ENCODE measurements at places on chromosomes 6 and 20. TPM values are rescaled to one million over a fixed set of nuclear protein-coding genes. Genes with fewer than 3 reads are reported as not detected.

DNA sequence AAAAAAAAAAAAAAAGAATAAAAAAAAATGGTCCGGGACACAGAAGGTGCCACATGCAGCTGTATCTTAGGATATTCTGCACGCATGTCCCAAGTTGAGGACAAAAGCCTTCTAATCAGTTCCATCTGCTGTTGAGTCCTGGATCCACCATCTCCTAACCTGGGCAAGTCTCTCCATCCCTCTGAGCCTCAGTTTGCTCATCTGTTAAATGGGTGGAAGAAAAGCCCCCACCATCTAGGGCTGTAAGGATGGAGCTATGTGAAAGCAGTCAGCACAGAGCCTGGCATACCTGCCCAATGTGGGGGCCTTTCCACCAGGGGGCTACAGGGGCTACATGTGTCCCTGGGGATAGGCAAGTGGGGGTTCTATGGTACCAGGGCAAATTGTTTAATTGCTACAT lies 208.4 kb downstream of the ZMYND8 start:
- DNase-seq = no peak

GRCh38 chr20:20695250-20695816 lies 17.1 kb downstream of the RALGAPA2 start:
- no peak for DNase-seq

DNA sequence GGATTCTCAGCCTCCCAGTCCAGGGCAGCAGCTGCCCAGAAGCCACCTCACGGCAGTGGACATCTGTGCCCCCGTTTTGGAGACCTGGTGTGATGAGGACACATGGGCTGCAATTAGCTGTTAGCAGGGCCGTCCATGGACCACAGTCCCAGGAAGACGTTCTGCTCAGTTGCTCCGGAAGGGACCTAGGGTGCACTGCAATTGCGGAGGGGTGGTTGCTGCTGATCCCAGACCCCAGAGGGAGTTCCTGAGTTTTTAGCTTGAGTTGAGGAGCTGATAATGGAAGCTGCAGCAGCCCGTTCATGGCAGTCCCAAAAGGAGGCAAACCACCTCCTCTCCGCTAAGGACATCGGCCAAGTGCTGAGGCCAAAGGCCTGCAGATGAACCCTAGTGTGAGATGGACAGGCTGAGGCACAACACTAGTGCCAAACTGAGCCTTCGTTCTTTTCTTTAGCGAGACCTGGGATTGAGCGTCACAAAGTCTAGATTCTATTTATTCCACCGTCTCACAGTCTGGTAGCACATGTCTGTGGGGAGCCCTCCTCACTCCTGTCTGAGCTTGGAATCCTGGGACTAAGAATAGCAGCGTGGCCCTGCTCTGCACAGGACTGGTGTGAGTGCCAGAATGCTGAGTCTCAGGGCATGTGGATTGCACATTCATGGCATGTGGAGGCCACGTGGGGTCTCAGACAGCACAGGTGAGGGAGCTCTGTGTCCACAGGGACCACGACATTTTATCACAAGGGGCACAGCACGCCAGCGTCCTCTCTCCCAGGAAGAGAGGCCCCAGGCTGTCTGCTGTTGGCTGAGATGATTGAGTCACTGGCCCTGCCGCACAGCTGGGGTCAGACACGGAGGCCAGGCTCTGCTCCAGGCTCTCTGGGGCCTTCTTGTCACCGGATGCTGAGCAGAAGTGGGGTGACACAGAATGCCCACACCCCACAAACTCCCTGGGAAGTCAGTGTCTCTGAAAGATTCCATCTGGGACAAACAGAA lies 113.4 kb downstream of the PSMB1 start:
- DNase-seq = no peak

GRCh38 chr6:90294614-90294988 lies 2.0 kb downstream of the BACH2 start:
- no peak for DNase-seq

- peak; percentile 62 for DNase-seq
These were observed 133.1 kb upstream of the FOXA2 start for GRCh38 chr20:22717466-22717865.

DNA sequence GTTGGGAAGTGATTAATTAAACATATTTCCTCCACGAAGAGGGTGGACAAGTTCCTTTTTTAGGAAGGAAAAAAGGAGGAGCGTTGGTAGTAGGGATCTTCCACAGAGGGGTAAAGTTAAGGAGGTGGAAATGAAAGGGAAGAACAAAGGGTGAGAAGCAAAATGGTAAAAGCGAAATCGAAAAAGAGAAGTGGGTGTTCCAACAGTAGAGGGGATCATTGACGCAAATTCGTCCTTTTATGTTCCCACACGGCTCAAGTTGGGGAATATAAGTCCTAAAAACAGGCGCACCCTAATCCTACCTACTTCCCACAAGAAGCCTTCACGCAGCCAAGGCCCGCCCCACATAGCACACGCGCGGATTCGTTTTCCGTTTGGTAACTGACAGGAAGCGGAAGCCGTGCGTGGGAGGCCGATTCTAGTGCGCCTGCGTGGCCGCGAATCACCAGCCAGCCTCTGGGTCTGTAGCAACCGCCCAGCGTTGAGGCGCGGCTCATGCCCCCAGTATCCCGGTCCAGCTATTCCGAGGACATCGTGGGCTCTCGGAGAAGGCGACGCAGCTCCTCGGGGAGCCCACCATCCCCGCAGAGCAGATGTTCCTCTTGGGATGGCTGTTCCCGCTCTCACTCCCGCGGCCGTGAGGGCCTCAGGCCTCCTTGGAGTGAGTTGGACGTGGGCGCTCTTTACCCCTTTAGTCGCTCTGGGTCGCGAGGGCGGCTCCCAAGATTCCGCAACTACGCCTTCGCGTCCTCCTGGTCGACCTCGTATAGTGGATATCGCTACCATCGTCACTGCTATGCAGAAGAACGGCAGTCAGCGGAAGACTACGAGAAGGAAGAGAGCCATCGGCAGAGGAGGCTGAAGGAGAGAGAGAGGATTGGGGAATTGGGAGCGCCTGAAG lies at the start of gene NKAPL:
TSS of gene NKAPL (plus strand) at position 421 of the 901 bp plus-strand sequence. CDS start at position 496, 75 bp downstream.
- peak; percentile 88 for DNase-seq

- peak; percentile 71 for DNase-seq
These were observed 1.7 kb downstream of the CABLES2 start for GRCh38 chr20:62405108-62405980.

DNA sequence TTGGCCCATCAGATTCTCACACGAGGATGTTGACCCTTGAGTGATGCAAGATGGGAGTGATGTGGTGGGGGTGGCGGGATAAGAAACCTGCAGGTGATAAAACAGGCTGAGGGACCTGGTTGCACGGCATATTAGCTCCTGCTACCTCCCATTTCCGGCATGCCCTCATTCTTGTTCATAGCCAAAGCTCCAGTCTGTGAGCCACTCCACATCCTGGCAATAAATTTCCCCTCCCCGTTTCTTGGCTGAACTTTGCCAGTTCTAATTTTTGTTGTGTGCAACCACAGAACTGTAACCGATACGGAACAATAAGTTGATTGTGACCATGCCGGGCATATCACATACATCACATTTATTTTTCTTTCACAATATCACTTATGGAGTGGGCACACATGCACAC lies 41.6 kb upstream of the NFATC2 start:
- DNase-seq = no peak

DNA sequence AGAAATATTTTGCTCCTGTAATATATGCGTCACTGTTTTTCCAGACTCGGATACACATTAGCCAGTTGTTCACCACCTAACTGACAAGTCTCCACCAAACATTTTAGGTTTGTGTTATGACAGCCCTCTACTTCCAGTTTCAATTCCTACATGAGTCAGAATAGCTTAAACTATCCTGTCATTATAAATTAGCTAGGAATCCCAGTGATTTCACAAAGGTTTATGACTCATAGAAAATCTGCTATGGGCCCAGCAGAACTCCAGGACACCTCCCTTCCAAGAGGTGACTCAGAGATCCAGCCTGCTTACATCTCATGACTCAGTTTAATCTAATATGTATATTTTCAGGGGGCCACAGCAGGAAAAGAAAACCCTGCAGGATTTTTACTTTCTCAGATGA lies 17.4 kb upstream of the PLCB4 start:
- DNase-seq = no peak

Gene SLC22A16
- total RNA-seq = not detected
